ENCODE measurements at places on chromosomes 6 and 20. TPM values are rescaled to one million over a fixed set of nuclear protein-coding genes. Genes with fewer than 3 reads are reported as not detected.
A peak's percentile ranks its signal among the peaks of the same experiment; 100 is the strongest.

Gene ADGB
- total RNA-seq, result not detected

Gene WFDC12
- not detected for total RNA-seq

Gene KCNS1
- not detected for total RNA-seq

Gene SLC13A3
- total RNA-seq, result not detected

- DNase-seq, result no peak
Measured at GRCh38 chr20:33407251-33407650, 5.9 kb upstream of the CDK5RAP1 start.

- no peak for DNase-seq
Measured at GRCh38 chr6:13614126-13614925, 809 bp upstream of the NOL7 start.

- DNase-seq, result no peak
Measured at GRCh38 chr6:144939921-144940320, 654.8 kb downstream of the UTRN start.

DNA sequence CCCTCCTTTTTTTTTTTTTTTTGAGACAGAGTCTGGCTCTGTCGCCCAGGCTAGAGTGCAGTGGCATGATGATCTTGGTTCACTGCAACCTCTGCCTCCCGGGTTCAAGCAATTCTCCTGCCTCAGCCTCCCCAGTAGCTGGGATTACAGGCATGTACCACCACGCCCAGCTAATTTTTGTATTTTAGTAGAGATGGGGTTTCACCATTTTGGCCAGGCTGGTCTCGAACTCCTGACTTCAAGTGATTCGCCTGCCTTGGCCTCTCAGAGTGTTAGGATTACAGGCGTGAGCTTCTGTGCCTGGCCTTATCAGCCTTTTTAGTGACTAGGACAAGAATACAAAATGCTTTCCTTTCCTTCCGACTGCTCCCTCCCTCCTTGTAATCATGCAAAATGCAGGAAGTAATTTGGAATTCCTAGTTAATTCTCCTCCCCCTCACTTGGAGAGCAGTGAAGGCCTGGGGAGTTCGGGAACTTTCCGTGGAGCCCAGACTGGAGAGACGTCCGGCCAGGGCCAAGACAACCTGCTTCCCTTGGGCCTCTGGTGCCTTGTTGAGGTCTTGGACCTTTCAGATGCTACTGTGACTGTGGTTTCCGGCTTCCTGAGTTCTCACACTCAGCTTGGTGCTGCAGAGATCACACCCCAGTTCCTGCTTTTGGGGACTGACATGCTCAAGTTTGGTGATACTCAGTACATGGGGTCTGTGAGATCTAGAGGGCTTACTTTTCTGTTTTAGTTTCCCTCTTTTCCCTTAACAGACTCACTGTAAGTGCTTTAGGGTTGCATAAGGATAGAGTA lies 3.9 kb upstream of the PHF20 start:
- DNase-seq, result peak; percentile 94

DNA sequence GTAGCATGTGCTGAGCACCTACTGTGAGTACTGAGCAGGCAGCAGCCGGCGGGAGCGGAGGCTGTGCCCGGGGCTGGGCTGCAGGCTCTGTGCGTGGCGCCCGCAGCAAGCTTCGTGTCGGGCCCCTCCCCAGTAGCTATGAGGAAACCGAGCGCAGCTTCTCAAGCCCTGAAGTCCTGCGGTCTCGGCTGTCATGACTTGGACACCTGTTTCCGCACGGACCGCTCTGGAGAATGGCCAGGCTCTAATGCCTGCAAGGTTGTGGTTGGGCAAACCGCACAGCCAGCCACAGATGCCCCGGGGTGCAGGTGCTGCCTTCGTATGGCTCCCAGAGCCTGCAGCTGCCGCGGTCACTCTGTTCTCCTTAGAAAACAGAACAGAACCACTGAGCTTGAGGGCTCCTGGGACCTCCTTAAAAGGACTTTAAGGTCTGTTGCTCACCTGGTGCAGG lies 33.7 kb downstream of the PYGB start:
- peak; percentile 64 for DNase-seq

- DNase-seq, result no peak
Measured at GRCh38 chr20:57509665-57510237, 15.2 kb downstream of the CTCFL start.

DNA sequence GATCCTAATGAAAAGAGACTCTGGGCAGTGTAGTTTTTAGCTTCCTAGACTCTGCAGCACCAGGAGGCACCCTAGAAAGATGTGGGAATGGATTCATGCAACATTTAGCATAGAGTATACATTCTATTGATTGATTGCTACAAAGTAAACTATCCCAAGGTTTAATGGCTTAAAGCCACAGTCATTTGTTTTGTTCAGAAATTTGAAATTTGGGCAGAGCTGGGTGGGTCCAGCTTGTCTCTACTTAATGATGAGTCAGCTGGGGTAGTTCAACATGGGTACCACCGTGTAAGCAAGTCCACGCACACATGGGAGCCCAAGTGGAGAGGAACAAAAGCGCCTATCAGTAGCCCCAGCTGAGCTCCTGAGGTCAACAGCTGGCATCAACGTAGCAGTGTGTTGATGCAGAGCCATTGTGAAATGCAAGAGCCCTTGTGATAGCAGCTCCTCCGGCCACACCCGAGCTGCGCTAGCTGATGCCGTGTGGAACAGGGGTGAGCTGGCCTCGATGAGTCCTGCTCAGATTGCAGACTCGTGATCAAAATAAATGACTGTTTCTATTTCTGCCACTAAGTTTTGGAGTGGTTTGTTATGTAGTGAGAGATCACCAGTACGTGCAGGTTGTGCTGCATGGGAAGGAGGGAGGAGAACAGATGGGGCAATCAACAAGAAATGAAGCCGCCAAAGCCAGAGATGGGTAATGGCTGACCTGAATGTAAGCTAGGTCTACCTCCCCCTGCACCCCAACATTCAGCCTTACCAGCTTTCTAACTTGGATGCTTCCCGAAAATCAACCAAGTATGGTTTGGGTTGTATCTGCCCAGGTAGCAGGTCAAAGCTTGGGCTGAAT lies 45.7 kb upstream of the TRAF3IP2 start:
- no peak for DNase-seq

DNA sequence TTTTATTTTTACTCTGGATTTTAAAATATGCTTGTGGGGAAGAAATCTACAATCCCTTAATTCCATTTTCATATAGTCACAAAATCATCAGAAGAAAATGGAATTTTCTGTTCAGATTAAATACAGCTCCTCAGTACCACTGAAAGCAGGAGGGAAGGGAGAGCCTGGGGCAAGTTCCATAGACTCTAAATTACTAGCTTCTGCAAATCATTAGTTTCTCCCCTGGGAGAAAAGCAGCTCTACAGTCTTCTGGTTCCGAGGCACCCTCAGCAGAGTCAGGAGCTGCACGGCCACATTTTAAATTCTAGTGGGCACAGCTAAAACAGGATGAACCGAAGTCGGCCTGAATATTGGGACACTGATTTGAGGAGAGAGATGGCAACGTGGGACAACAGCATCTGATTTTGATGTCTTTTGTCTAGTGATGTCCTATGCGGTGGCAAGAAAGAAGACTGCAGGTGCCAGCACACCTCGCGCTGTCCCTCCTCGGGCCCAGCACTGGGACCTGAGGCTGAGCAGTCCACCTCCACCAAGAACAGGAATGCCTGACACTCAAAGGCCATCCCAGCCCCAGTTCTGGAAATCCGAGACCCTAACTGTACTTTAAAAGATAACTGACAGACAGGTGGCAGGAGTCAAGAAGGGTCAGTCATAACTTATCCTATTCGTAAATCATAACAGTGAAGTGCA lies 90.7 kb downstream of the FOXC1 start:
- DNase-seq, result no peak

DNA sequence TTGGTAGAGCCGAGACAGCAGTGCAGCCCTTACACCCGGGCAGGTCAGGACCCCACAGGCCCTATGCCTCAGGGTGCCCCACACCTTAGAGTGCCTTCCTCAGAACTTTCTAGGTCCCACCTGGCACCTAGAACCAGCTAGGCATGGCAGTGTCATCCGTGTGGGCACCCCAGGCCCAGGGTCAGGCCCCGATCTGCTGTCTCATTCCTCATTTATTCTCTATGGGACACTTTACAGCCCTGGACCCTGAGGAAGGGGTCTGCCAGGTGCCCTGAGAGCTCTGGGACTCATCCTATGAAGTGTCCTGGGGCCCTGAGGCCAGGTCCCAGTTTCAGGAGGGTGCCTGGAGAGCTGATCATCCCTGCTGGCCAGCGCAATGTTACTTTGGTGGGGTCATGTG lies 8.1 kb upstream of the BPI start:
- DNase-seq, result no peak

- DNase-seq, result no peak
Measured at GRCh38 chr6:119297049-119297448, 52.5 kb downstream of the MAN1A1 start.

DNA sequence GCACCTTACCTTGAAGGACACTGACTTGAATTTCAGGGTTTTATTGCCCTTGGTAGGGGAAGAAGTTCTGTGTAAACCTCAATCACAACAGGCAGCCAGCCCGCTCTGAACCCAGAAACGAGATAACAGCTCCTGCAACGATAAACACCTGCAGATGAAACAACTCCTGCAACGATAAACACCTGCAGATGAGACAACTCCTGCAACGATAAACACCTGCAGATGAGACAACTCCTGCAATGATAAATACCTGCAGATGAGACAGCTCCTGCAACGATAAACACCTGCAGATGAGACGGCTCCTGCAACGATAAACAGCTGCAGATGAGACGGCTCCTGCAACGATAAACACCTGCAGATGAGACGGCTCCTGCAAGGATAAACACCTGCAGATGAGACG lies 54.0 kb upstream of the TBXT start:
- no peak for DNase-seq

DNA sequence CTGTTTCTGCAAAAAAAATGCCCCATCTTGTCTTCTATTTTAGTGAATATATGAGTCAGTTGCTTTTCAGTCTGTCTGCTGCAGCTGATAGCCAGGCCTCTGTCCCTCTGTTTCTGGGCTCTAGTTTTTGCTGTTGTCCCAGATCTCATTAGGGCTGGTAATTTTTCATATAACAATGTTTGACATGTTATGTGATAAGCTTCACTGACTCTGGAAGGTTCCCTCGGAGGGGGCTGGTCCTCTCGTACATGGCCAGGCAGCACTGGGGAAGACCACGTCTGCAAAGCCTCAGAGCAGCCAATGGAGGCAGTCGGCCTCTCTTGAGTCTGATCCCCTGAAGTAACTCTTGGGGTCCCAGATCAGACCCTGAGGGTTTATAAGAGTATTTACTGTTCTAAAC lies 223.8 kb downstream of the THBS2 start:
- no peak for DNase-seq

Data from GM12878 (cell line).